SK-N-DZ (cell line): ENCODE measurements at places on chromosomes 3 and 15.

- DNase-seq: no peak
These were observed 76.5 kb downstream of the NUP210 start for GRCh38 chr3:13343601-13344000.

- no peak for DNase-seq
These were observed 163.1 kb downstream of the TUSC7 start for GRCh38 chr3:116872688-116873087.

DNA sequence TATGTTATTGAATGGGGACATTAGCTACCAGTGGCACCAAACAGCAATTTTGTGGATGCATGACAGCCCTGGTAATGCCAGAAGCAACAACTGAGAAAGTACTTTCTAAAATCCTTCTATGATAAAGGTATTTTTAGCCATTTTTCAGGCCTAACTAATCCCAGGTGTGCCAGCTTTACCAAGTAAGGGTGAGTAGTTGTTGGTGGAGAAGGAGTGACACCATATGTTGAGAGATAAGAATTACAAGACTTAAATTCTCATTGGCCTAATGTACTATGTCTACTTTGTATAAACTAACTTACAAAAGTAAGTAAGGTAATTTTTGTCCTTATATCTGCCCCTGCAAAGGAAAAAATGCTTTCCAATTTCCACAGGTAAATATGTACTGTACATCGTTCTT lies 4.1 kb upstream of the COX17 start:
- DNase-seq: peak; percentile 31

DNA sequence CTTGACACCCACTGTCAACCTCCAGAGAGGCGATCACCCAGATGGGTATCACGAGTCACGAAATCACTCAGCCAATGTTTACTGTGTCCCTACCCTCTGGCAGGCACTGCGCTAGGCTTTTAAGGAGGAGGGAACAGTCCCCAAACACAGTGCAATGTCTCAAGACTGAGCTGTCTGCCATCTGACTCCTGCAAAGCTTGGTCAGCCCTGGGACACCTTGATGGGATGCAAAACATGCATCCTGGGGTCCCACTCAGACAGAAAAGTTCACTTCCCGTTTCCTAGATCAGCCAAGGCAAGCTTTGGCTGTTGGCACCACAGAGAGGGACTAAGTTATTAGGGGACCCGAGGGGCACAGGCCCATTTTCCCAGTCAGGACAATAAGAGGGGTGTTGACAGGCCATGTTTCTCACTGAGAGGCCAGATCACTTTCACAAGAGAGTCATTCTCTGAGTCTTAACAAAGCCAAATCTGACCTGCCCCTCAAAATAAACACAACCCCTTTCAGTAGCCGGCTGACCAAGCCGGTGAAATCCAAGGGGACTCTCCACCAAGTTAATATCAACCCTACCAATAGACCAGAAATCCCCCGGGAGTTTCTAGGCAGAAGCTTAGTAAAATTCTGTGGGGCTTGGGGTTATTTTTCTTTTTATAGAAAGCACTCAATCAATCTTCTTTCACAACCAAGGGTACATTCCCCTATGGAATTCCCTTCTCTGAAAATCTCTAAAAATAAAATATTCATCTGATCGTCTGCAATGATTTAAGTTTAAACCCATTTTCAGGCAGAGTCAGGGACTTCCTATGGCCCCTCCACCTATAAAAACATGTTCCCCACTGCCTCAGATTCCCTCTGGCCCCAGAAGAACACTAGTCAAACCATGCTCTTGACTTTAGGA lies 3.5 kb downstream of the RFTN1 start:
- no peak for DNase-seq

GRCh38 chr3:9951598-9951961 lies 628 bp downstream of the PRRT3 start:
- no peak for DNase-seq

DNA sequence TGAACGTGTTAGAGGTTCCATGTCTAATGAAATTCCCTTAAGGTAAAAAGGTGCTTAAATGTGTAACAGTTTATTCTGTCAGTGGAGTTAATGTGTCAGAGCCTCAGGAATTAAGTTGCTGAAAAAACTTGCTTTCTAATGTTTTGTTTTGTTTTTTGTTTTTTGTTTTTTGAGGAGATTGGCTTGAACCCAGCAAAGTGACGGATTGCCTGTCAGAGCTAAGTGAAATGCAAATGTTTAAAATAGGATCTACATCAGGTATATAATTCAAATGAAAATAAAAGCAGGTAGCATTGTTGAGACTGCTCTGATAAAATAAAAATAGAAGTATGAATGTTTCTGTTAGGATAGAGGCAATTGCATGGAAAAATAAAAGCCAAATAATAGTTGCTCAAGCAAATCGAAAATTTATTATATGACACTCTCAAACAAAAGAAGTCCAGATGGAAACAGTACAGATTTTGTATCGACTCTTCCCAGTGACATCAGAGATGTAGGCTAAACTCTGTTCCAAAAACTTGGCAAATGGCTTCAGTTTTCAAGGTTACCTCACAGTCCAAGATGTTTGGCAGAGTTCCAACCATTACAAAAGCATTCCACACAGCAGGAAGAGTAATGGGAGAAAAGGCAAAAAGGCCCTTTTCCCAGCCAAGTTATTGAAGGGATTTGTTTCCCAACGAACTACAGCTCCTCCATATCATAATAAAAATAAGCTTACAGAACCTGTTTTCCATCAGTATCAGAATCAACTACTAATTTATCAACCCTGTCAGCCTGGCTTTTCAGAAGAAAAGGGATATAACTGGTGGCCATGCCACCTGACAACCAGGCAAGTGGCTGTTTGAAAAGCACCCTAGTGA lies 291.0 kb downstream of the TBL1XR1 start:
- no peak for DNase-seq
